Stimulated activated CD8-positive, alpha-beta memory T cell treated with anti-CD3 and anti-CD28 coated beads, Interleukin-7, amount 100 ng/mL, for 4 hours (primary cell): ENCODE measurements at places on chromosomes 13 and 19.
A peak's percentile ranks its signal among the peaks of the same experiment; 100 is the strongest.

- no peak for DNase-seq
These were observed 717.7 kb upstream of the SGCG start for GRCh38 chr13:22463089-22463488.

DNA sequence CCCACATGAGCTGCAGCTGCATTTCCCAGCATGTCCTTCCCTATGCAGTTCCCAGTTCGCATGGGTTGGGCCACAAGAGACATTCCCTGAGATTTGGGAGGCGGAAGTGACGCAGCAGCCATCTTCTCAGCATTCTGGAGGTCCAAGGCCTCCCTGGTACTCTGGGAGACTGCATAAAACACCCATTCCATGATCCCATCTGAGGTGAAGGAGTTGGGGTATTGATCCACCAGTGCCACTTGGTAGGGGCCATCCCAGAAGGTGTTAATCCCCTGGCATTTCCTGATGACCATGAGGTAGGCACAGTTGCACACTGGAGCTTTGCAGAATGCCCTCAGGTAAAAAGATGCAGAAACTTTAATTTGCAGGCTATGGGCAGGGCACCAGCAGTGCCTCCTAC, 25.4 kb downstream of the POP4 start:
- DNase-seq: no peak

GRCh38 chr13:27964741-27965323, 4.3 kb downstream of the CDX2 start:
- DNase-seq: no peak

DNA sequence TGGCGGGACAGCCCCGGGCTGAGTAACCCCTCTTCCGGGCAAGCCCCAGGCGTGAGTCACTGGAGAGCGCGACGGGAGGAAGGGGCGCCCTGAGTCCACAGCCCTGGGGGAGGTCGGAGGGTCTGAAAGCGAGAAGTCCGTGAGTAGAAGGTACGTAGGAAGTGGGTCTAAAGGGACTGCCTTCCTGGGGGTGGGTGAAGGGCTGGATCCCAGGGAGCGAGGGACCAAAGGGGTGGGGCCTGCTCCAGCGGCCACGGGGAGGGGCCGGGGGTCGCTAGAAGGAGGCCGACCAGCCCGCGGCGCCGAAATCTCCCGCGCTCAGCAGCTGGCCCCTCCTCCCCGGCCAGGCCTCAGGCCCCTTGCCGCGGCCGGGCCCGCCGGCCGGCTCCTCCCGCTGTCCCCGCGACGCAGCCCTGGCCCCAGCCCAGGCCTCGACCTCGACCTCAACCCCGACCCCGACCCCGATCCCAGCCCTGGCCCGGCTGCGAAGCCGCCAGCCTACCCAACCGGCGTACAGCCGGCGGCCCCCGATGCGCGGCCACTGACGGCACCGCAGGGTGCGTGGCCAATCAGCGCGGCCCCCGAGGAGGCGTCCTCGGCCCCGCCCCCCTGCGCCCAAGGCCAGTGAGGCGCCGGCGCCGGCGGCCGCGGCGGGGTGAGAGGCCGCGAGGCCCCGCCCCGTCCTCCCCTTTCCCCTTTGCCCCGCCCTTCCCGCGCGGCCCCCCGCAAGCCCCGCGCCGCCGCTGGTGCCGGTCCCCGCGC, 22.6 kb downstream of the IPO5 start:
- DNase-seq: peak; percentile 70

- DNase-seq: no peak
These were observed 72.9 kb downstream of the TEX29 start for GRCh38 chr13:111393221-111393790.

GRCh38 chr19:53982611-53983010, 8.8 kb upstream of the CACNG6 start:
- no peak for DNase-seq

DNA sequence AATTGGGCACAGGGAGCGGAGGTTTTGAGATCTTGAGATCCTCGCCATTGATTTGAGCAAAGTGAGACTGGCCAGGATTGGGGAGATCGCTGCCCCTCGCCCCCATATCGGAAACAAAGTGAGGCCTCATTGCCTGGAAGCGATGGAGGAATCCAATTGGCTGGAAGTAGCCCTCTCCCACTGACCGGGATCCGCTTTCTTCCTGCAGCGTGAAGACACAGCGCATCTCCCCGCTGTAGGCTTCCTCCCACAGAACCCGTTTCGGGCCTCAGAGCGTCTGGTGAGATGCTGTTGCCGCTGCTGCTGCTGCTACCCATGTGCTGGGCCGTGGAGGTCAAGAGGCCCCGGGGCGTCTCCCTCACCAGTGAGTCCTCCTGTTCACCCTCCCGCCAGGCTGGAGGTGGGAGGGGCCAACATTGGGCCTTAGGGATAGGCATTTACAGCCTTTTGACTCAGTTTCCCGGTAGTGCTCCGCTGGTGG, 438 bp downstream of the PRKCSH start:
- no peak for DNase-seq

DNA sequence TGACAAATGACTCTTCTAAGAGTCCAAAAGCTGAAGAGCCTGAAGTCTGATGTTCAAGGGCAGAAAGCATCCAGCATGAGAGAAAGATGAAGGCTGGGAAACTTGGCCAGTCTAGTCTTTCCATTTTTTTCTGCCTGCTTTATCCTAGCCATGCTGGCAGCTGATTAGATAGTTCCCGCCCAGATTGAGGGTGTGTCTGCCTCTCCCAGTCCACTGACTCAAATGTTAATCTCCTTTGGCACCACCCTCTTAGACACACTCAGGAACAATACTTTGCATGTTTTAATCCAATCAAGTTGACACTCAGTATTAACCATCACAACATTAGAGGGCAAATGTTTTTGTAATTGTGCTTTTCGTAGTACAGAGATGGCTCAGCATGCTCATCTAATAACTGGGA, 267.5 kb upstream of the KLHL1 start:
- no peak for DNase-seq

- no peak for DNase-seq
These were observed at the start of gene GPR12 for GRCh38 chr13:26759907-26760831. GPR12 (minus strand) TSS chr13:26760786; CDS start chr13:26759827, 959 bp downstream.

- no peak for DNase-seq
These were observed 362.5 kb downstream of the ZNF536 start for GRCh38 chr19:30734669-30735068.

GRCh38 chr19:49911381-49912145, 14.9 kb upstream of the IL4I1 start:
- DNase-seq: no peak

DNA sequence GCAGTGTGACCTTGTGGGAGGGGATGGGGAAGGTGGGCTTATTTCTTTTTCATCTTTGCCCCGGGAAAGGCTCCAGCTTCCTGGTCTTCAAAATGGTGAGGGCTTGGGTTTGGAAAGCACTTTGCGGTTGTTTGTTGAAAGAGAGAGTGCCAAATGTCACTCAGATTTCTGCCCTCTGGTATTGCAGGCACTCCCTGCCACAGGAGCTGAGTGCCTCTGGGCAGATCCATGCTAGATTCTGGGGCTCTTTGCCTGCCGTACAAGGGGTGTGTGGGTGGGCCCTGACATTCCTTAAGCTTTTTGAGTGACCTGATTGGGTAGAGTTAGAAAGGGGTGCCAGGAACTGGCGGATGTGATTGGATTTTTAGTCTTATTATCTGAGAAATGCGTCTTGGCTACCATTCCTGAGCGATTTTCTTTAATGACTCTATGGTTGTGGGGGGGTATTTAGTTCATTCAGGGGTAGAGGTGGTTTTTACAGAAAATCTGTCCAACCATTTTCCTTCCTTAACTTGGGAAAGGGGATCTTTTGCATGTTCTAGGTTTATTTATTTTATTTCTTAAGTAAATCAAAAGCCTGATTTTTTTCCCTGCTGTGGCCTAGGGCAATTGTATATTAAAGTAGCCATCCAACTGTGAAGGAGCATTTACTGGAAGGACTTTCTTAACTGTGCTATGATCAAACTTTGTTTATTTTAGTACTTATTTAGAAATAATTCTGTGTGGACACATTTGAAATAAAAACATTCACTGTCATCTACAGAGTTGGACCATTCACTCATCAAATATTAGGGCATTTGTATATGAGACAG, 3.2 kb downstream of the ARHGAP35 start:
- no peak for DNase-seq

DNA sequence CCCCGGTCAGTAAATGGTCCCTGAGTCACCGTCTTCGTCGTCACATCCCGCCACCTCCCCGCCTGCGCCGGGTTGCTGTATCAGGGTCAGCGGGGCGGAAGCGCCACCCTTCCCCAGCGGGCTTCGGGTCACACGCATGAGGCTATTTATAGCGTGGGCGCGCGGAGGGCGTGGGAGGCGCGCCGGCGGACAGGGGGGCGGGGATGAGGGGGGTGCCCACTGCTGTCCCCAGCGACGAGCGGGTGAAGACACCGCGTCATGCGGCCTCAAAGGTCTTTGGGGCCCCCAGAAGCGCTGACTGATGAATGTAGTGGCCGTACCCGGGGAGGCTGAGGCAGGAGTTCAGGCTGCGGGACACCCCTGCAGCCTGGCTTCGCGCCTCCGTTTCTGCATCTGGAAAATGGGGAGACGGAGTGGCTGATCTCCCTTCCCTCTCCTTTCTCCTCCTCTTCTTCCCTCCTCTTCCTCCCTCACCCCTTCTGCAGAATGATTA, 7.9 kb downstream of the UNC13A start:
- peak; percentile 37 for DNase-seq
